Activated CD4-positive, CD25-positive, alpha-beta regulatory T cell (primary cell): ENCODE measurements at places on chromosomes 2 and 18.

DNA sequence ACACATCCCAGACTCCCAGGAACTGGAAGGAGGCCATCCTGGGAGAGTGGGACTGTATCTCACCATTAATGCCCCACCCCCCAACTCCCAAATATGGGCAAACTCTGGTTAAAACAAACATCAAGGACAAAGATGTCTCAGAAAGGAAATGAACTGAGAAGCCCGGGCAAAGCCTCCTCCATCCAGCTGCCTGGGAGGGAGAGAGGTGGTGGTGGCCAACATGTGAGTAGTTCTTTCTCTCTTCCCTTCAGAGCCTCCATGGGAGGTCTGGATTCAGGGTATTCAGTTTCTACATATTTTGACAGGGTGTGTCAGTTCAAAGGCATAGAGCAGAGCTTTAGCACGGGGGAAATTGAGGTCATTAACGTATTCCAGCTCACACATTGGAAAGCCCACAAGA, 57.5 kb downstream of the CXCR4 start:
- DNase-seq: no peak

DNA sequence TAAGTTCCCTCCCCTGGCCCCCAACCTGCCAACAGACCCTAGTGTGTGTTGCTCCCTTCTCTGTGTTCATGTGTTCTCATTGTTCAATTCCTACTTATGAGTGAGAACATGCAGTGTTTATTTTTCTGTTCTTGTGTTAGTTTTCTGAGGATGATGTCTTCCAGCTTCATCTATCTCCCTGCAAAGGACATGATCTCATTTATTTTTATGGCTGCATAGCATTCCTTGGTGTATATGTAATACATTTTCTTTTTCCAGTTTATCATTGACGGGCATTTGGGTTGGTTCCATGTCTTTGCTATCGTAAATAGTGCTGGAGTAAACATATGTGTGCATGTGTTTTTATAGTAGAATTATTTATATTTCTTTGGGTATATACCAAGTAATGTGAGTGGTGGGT, 602.2 kb downstream of the DSC3 start:
- DNase-seq: no peak

DNA sequence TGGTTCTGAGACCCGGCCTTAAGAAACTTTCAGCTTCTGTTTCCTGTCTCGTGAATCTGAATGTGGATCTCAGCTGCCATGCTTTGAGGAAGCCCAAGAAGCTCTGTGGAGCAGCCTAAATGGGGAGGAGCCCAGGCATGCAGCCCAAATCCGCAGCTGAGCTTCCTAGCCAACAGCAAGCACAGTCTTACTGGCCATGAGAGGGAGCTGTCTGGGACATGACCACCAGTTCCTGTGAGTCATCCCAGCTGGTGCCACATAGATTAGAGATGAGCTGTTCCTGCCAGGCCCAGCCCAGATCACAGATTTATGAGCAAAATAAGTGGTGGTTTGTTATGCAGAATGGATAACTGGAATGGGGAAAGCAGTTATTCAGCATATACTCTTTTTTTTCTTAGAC, 224.4 kb upstream of the APCDD1 start:
- no peak for DNase-seq

DNA sequence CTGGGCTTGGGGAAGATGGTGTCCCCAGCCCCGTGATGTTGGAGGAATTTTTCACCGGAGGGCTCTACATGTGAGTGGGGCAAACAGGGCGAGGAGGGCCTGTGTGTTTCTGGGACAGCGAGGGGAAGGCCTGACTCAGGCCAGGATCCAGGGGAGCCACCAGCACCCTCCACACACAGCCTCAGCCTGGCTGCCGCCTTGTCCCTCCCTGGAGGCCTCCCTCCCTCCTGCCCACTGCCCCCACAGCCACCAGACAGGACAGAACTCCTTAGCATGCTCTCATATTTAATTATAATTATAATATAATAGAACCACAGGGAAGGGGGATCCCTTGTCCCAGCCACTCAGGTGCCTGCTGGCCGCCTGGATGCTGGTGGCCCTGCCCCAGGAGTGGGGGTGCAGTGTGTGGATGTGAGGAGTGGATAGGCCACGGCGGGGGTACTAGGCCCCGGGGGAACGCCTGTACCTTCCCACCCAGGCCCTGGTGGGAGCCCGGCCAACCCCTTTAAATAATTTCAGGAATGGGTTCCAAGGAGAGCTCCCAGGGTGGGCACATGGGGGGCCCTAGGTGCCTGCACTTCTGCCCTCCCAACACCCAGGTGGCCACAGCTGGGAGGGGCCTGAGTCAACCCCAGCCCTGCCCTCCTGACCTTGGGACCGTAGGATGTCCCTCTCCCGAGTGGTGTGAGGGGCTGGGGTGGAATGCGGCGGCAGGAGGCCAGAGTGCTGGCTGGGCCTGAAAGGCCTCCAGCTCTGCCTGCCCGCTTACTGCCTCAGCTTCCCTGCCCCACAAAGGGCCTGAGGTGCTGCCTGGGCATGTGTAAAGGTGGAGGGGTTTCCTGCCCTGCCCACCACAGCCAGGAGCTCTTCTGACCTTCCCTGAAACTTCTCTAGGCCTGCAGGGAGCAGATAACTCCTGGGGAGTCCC, 8.8 kb downstream of the PDCD1 start:
- no peak for DNase-seq

DNA sequence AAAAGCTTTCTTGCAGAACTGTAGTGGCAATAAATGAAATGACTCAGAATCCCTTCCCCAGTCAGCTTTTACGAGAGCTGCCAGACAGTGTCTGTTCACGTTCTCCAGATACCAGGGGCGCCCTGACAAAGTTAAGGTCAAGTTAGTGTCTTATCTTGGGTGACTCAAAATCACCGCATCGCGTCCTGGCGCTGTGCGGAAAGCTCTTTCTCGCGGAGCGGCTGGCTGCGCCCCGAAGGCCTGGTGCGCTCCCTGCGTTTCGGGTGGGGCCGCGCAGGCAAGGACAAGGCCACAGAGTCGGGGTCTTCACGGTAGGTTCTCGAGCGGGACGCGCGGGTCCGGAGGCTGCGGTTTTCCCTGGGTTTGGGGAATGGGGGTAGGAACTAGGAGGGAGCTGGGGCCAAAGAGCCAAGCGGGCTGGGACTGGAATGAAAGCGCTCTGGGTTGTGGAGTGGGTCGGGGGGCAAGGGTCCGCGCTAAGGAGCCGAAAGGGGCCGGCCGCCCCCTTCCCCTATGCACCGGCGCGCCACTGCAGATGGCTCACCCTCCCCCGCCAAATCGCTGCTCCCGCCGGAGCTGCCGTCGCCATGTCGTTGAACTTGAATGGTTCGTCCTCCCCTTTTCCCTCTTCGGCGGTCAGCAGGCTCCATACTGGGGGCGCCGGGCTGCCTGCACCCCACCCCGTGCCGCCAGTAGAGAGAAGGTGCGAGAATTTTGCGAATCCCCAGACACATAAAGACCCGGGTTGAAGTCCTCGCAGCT, 2.6 kb upstream of the HOXD11 start:
- no peak for DNase-seq

- DNase-seq: no peak
Observed at GRCh38 chr2:68379184-68379708, 14.2 kb downstream of the PLEK start.

DNA sequence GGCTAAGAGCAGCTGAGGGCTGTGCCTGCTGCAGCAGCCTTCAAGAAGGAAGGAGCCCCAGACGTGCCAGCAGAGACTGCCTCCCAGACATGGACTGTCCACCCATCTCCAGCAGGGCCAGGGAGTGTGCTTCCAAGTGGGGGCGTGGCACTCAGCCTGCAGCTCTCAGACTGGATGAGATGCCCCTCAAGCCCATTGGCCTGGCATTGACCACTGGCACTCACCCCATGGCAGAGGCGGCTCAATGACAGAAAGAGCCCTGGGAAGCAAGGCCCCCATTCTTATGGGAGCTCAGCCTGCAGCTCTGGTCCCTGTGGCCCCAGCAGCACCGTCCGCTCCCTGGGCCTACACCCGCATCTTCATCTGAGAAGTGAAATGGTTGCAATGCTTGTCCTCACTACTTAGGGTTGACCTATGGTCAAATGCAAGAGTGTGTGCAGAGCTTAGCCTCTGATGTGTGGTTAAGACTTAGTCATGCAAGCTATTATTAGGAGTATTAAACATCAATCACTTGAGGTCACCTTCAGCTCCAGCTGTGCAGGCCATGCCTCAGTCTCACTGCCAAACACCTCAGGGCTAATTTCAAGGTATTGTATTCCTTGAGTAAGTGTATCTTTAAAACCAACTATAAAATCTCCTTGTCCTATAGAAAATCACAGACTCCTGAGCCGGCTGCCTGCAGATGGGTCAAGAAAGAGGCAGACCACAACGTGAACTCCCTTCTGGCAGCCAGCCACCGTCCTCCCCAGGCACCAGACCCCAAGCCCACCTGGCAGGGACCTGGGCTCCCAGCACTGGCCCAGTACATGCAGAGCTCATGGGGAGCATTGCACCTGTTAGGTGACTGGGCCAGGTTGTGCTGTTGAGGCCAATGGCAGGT, 194.8 kb downstream of the NDUFA10 start:
- no peak for DNase-seq

- no peak for DNase-seq
Observed at GRCh38 chr2:205771031-205771430, 88.7 kb downstream of the NRP2 start.

- DNase-seq: no peak
Observed at GRCh38 chr2:163554864-163555263, 180.9 kb downstream of the FIGN start.

- no peak for DNase-seq
Observed at GRCh38 chr2:160912276-160912675, 248.0 kb upstream of the TANK start.

DNA sequence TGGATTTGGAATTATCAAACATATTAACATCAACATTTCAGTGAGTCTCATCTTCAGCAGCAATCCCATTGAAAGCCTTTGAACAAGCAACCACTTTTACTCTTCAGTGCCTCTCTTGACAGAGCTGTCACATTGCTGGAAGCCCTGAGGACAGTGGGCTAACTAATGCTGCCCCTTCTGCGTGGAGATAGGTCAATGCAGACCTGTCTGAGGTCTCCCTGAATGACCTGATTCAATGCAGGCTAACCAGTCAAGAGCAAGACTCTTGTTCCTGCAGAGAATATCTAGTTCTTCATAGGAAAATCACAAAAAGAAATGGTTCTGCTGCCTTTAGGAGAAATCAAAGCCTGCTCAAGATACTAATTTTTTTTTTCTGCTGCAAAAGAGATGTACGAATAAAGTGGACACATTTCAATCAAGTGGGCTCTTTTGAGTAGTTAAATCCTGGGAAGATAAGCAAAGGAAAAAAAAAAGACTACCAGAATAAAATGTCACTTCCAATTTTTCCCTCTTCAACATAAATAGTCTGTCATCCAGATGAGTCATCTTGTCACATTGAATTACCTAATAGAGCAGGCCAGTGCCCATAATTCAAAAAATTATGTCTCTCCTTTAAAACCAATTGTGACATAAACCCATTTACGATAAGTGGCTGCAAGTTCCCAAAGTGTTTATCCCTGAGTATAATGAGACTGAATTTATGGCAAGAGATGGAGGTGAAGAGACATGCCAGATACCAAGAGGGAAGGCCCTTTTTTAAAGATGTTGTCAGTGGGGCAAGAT, 1269.0 kb upstream of the DDX18 start:
- DNase-seq: no peak

- no peak for DNase-seq
Observed at GRCh38 chr2:61179701-61180639, 18.0 kb downstream of the C2orf74 start.

- no peak for DNase-seq
Observed at GRCh38 chr2:230258483-230258882, 32.9 kb downstream of the SP140 start.

DNA sequence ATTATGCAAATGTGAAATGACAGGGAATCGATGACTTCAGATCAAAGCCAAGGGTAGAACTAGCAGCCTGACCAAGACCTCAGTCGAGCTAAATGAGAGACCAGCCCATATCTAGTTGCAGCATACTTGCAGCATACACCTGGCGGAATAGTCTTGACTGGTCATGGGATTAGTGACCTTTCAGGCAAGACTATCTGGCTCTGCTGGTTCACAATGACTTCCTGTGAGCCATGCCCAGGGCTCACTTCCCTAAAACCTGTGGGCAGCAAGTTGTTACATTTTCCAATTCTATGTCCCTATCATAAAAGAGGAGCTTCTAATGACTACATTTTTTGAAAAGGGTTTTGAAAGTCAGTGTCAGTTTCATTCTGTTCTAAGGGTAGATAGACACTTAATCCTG, 1624.9 kb upstream of the CELF4 start:
- no peak for DNase-seq

- no peak for DNase-seq
Observed at GRCh38 chr2:7073901-7074300, 156.7 kb downstream of the RNF144A start.

DNA sequence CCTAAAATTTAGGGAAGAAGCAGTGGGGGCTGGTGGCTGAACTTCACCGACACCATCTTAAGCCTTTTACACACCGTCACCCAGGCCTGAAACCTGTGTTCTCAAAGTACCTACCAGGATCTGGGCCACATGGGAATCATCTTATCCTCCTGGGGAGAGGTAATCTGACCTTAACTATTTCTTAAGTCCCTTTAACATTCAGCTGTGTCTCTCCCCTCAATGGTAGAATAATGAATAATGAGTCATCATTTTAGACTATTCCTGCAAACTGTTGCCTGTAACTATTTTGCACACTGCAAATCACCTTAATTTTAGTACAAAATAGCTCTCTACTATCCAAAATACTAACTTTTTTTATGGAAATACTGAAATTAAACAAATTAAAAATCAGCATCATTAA, 149.4 kb upstream of the KLF7 start:
- no peak for DNase-seq

GRCh38 chr2:100865816-100866460, 46.0 kb downstream of the NPAS2 start:
- DNase-seq: no peak

GRCh38 chr2:119947535-119947934, 65.3 kb upstream of the EPB41L5 start:
- DNase-seq: no peak

DNA sequence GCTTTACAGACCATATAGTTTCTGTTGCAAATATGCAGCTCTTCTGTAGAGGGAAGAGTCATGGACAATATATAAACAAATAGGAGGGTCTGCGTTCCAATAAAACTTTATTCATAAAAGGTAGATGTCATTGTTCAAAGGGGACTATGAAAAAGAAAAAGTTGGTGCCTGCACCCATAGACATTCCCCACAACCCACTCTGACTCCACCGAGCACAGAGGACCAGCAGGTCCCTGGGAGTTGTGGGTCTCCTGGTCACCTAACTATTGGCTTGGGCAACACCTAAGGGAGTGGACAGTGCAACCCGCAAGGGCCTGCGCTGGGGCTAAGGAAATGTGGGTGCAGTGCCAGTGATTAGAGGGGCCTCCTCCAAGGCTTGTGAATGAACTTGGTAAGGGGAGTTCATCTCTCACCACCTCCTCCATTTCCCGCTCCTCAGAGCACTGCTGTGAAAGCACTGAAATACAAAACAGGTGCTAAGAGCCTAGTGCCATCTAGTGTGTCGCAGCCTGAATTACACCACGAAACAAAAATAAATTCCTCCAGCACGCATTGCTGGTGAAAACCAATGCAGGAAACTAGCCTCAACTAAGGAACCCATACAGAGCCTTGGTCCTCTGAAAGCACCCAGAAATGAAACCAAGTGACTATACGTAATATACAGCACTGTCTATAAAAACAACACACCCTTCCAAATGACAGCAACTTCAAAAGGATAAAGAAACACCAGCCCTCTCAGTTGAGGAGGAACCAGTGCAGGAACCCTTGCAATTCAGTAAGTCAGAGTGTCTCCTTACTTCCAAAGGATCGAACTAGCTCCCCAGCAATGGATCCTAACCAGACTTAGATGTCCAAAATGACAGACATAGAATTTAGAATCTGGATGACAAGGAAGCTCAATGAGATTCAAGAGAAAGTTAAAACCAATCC, 166.6 kb downstream of the RNF144A start:
- no peak for DNase-seq

GRCh38 chr2:206968134-206969086, 29.1 kb downstream of the CPO start:
- no peak for DNase-seq
